ENCODE measurements at places on chromosomes 3 and 15.

DNA sequence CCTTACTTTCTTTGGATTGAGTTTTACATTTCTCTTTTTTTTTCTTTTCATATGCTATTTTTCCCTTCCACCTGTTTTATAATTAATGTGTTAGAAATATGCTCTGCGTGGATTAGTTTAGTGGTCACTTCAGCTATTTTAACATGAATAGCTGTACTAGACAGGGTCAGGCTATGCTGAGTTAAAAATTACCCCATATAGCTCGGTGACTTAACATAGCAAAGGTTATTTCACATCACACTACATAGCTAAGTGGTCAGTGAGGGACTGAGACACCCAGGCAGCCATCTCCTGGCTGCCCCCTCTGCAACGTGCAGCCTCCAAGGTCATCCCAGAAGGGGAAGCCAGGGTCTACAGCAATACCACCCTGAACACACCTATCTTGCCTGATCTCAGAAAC lies 46.9 kb upstream of the KIF23 start:
- no peak for DNase-seq

DNA sequence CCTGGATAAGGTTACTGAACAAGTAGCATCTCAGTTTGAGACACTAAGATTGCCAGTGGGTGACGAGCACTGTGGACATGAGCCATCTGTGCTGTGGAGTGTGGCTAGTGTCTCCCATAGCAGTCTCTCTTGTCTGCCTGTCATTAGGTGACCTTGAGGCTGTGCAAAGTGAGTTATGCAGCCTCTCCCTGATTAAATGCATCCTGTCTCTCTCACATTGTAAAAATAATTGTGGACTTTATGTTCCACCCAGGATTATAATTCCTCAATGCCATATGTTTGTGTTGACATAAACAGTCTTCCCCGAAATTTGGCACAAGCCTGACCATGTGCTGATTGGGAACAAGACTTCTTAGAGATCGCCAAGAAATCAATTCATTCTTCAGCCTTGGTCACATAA lies 168.9 kb downstream of the MYRIP start:
- DNase-seq, result no peak

DNA sequence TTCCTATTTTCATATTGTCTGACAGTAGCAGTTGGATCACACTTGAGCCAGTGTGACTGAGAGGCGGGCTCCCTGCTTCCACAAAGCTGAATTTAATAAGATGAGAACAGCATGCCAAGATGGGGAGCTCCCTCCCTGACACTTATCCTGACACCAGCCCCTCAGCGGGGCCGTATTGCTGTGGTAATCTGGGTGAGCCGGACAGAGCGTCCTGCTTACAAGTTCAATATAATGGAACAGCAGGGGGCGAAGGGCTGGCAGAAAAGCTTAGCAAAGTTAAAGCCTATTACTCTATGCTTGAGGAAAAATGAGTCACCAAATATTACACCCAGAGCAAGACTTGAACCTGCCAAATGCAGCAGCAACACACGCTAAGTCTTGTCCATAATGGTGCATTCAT lies 163.8 kb upstream of the CMC1 start:
- DNase-seq, result no peak

DNA sequence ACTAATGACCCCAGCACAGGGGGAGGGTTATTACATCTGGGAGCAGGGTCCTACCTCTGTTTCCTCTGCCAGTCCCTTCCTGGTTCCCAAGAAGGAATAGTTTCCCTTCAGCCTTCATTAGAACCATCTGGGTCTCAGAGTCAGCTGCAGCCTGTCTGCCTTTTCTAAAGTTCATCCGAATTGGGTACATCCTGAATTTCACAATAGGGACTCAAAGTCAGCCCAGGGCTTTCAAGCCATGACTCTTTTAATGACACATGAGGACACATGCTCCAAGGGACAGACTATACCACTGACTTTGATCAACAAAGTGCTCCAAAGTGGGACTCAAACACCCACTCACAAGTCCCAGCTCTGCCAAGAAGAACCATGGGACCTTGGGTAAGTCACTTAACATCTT lies 12.7 kb upstream of the CRABP1 start:
- DNase-seq, result no peak

GRCh38 chr3:2898591-2899353 lies 211.4 kb downstream of the IL5RA start:
- DNase-seq, result no peak
